ENCODE measurements at places on chromosomes 2 and 18. TPM values are rescaled to one million over a fixed set of nuclear protein-coding genes. Genes with fewer than 3 reads are reported as not detected.

The MYOM1 gene
- 0.15 TPM for total RNA-seq

The SOCS6 gene
- 31.0 TPM for total RNA-seq

The EDAR gene
- total RNA-seq: not detected

The MERTK gene
- 0.29 TPM for total RNA-seq

The CYP26B1 gene
- total RNA-seq: under 0.01 TPM

The ZBTB7C gene
- not detected for total RNA-seq

The PMAIP1 gene
- 11.3 TPM for total RNA-seq

The ZSWIM2 gene
- total RNA-seq: not detected

The KCNE4 gene
- total RNA-seq: 21.2 TPM

Measured in smooth muscle cell of trachea (primary cell).